ENCODE measurements at places on chromosomes 11 and 22.

DNA sequence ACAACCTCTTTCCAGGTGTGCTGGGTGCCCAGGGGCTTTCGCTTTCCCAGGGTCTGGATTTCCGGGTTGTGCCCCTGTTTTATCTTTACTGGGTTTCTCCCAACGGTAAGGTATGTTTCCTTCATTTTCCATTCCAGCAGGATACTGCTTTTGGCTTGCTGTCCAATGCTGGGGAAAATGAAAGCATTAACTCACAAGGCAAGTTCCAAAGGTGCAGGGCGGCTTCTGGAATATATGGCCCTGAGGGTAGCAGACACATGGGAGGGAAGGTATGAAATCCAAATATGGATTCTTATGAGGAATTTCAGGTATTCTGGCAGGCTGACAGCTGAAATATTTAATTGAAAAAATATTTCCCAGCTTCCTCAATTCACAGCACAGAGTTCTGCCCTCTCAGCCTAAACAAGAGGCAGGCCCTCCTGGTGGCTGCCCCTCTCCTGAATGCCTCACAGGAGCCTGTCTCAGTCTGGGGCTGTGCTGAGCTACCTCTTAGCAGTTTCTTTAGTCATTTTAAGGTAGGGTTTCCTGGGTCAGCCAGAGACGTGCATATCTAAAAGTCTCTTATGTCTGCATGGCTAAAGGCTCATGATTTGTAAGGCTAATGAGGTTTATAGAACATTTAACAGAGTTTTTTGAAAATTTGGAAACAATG, 318.6 kb upstream of the B3GAT1 start:
- no peak for DNase-seq

DNA sequence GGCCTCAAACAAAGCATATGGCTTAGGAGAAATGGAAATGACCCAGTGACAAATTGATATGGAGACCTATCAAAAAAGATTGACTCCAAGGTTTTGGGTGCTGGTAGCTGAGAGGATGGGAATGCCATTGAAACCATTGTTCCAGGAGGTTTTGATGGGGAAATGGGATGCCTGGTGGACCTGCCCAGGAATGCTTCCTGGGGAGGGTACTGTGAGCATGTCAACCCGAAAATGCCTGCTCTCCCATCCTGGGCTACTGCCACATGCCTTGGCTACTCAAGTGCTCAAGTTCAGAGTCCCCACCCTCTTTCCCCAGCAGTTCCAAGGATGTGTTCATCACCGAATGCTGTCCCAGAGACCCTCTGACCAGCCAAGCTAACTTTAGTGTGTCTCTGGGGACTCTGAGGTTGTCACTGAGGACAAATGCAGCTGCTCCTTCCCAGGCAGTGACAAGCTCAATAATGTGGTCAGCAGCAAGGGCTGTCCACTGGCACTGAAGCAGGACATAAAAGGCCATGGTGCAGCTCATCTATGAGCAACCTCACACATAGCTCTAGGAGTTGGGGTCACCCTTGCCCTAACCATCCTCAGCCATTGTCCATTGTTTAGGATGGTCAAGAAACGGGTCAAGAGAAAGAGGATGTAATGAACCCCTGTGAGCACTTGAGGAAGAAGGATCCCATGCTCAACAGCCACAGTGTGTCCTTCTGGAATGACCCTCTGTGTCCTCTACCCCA, 83.7 kb downstream of the TRIM29 start:
- no peak for DNase-seq

- no peak for DNase-seq
Observed at GRCh38 chr11:31817054-31817620, 6.0 kb upstream of the PAX6 start.

GRCh38 chr22:30829901-30830550, 135.4 kb downstream of the OSBP2 start:
- peak; percentile 32 for DNase-seq

DNA sequence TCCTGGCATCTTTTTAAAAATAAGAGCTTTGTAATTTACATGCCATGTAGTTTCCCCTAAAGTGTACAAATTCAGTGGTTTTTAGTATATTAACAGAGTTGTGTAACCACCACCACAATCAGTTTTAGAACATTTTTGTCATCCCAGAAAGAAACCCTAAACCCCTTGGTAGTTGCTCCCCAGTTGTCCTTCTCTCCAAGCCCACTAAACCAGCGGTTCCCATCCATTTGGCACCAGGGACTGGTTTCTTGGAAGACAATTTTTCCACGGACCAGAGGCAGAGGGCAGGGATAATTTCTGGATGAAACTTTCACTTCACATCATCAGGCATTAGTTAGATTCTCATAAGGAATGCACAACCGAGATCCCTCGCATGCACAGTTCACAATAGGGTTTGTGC, 22.6 kb downstream of the CABIN1 start:
- no peak for DNase-seq

- DNase-seq, result no peak
Observed at GRCh38 chr22:43666457-43666856, 145.6 kb downstream of the EFCAB6 start.

DNA sequence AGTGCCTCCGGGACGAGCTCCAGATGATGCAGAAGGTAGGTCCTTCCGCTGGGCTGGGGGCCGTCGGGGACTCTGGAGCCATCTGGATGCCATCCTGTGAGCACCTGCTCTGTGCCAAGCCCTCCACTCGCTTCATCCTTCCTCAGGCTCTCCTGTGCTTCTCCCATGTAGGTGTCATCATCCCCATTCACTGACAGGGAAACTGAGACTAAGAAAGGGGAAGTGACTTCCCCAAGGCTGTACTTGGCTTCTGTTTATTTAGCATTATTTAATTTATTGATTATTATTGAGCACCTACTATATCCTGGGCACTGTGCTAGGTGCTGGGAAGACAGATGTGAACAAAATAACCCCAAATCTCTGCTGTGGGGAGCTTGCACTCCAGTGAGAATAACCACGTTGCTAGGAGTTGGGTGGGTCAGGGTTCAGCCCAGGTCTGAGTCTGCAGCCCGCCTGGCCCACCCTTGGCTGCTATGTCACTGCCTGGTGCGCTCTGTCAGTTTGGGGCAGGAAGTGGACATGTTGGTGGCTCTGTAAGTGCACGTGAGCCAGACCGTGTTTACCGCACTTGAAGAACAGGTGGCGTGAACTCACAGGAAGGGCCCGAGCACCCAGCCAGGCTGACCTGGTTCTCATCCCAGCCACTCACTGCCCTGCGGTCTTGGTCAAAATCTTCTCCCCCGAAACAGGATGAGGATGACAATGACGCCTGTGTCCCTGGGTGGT, 35.9 kb upstream of the GCAT start:
- no peak for DNase-seq

DNA sequence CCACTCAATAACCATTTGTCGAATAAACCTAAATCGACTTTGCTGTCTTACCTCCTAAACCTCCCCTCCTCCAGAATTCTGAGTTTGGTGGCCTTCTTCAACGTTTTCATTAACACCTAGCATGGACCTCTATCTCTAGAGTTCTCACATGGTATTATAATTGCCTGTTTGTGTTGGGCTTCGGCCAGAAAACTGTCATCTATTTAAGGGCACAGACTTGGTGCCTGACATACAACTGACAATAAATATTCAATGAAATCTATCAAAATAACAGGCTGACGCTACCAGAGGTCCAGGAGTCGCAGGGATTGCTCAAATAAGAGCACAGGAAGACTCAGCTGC, 687 bp downstream of the ALKBH8 start:
- no peak for DNase-seq

GRCh38 chr11:85811624-85812023, 683 bp upstream of the SYTL2 start:
- no peak for DNase-seq

GRCh38 chr11:103993507-103993906, 42.9 kb upstream of the DDI1 start:
- DNase-seq, result no peak

- no peak for DNase-seq
Observed at GRCh38 chr11:122229481-122230384, 113.7 kb upstream of the BLID start.

DNA sequence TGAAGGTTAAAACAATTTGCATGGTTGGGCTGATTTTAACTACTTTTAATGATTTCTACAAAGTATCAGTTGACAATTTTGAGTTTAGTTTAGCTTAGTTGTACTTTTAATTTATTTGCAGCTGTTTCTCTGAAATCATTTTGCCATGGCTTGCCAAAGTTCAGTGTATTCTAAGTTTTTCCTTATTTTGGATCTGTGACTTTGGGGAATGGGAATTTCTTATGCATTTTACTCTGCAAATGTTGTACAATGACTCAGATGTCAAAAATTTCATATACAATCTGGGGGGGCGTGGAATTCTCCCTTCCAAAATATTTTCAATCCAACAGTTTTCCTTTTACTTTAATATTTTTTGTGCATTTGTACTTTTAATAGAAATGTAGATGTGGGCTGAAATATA, 8.9 kb upstream of the DCHS1 start:
- no peak for DNase-seq

- peak; percentile 79 for DNase-seq
Observed at GRCh38 chr11:130999992-131000770, 83.9 kb upstream of the SNX19 start.

GRCh38 chr11:130523609-130524008, 75.2 kb downstream of the ADAMTS15 start:
- no peak for DNase-seq

DNA sequence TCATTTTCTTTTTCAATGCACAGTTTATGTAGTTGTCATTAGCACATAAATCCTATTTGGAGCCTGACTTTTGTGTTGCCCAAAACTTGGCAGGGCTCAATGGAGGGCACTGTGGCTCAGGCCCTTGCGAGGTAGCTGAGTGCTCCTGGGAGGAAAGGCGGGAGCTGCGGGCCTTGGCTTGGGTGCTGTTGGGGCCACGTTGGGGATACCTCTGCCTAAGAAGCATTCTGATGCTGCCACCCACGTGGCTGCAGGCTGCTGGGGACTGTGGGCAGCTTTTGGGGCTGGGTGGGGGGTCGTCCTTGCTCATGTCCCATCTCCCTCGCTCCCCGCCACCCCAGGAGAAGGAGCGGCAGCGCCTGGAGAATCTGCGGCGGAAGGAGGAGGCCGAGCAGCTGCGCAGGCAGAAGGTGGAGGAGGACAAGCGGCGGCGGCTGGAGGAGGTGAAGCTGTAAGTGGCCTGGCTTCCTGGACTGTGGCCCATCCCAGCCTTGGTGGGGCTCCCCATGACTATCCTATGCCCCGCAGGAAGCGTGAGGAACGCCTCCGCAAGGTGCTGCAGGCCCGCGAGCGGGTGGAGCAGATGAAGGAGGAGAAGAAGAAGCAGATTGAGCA, 20.9 kb downstream of the INCENP start:
- no peak for DNase-seq

DNA sequence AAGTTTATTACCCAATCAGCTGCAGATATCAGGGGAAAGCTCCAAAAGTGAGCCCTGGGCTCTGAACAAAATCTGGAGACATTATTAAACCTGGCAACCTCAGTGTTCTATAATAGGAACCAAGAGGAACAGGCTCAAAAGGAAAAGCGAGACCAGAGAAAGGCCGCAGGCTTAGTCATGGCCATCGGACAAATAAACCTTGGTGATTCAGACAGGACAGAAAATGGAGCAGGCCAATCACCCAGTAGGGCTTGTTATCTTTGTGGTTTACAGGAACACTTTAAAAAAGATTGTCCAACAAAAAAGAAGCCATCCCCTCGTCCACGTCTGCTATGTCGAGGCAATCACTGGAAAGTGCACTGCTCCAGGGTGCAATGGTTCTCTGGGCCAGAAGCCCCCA, 7.7 kb upstream of the PANX1 start:
- DNase-seq, result no peak

- no peak for DNase-seq
Observed at GRCh38 chr11:64472593-64473455, 113.9 kb downstream of the RPS6KA4 start.

DNA sequence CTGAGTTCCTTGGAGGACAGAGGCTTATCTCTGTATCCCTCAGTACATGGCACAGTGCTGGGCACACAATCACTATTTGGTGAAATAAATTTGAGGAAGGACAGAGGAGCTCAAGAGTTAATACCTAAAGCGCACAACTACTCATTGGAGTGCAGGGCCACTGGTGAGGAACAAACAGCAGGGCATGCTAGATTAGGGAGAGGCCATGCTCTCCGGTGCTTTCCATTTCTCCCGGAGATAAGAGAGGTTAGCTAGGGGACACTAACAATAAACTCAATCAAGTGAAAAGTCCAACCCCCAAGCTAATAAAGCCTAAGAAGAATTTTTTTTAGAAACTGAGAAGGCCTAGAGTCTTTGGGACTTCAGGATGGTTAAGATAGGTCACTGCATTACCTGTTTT, 29.1 kb downstream of the NFRKB start:
- DNase-seq, result no peak

DNA sequence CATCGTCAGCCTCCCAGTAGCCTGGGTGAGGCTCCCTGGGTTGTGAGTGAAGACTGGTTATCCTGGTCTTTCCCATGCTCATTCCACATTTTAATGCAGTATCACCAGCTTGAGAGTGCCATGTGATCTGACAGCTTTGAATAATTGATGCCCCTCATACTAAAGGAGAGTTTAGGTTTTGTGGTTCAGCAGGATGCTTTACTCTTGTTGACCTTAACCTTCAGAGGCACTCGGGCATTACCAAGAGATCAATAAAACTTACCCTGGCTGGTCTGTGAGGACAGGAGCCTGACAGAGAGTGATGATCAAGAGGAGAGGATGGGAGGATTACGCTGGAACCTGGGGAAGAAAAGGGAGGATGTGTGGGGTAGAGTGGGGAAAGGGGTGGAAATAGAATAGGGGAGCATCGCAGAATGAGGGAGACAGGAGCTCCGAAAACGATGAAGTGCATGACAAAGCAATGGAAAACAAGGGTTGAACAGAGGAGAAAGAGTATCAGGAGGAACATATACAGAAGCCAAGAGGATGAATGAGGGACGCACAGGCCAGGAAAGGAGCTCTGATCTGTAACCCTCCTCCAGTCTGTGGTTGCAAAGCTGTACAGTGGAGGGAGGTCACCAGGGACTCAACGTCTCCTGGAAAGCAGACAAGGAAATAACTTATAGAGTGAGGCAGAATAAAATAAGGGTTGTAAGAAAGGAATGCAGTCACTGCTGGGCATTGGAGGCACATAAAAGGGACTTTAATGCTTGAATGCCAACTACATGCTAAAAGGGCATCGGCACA, 594.5 kb downstream of the NTM start:
- DNase-seq, result no peak

DNA sequence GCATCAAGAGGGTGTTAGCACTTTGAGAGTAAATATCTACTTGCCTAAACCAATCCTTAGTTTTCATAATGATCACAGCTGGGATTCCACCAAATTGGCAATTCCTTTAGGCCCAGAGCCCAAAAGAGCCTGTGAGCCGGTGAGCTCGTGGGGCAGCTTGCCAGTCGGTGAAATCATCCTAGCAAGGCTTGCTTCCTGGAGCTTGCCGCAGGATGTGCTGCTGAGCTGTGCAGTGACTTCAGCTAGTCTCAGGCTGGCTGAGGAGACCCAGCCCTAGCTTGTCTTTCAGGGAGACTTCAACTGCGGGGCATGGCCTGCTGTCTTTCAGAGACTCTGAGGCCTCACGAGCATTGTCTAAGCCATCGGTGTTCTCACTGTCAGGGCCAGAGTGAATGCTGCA, 73.6 kb upstream of the SUSD2 start:
- DNase-seq, result no peak

GRCh38 chr22:23695141-23695540, 4.3 kb downstream of the RGL4 start:
- no peak for DNase-seq

GRCh38 chr11:111798279-111798678, 32.1 kb upstream of the PPP2R1B start:
- no peak for DNase-seq
